Activated T-cell treated with anti-CD3 and anti-CD28 coated beads for 24 hours (primary cell): ENCODE measurements at places on chromosomes 5 and 9.

- no peak for DNase-seq
Measured at GRCh38 chr9:14908295-14909180, 1.7 kb downstream of the FREM1 start.

DNA sequence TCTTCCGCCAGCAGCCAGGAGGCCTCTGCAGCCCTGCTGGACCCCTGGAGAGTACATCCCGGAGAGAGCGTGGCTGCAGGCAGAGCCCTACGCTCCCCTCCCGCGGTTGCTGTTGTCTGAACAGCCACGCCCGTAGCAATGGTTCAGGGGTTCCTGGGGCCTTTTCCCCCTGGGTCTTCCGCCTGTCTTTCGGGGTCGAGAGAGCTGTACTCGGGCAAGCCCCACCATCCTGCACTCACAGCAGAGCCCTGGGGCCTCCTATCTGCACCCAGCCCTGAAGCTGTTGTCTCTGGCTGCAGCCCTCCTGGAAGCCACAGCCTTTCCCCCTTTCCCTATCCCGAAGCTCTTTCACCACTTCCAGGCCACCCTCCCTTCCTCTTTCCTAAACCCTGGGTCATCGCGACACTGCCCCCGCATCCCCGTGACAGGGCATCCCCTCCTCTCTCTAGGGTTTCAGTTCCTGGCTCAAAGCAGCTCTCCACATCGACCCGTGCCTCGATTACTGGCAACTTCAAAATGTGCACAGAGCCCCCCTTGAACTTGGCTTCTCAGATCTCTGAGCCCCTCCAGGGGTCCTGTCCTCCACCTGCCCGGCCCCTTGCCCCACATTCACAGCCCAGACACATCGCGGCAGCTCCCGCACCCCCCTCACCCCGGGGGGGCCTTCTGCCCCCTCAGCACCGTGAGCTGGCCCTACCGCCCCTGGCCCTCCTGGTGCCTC lies 43.9 kb upstream of the CEP72 start:
- DNase-seq = no peak

DNA sequence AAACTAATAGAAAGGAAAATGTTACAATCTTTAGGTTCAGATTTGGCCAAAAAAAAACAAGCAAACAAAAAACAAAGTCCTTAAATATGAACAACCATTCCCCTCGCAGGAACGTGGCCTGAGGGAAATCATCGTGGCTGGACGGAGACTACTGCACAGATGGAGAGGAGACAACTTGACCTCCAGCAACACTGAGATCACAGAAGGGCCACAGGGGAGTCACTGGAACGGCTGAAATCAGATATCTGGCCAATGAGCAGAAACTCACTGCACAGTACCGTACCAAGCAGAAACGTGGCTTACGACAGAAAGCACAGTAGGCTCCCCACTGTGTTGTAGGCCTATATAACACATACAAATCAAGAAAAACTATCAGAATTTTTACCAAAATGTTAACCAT lies 27.7 kb downstream of the CAMSAP1 start:
- DNase-seq = no peak

DNA sequence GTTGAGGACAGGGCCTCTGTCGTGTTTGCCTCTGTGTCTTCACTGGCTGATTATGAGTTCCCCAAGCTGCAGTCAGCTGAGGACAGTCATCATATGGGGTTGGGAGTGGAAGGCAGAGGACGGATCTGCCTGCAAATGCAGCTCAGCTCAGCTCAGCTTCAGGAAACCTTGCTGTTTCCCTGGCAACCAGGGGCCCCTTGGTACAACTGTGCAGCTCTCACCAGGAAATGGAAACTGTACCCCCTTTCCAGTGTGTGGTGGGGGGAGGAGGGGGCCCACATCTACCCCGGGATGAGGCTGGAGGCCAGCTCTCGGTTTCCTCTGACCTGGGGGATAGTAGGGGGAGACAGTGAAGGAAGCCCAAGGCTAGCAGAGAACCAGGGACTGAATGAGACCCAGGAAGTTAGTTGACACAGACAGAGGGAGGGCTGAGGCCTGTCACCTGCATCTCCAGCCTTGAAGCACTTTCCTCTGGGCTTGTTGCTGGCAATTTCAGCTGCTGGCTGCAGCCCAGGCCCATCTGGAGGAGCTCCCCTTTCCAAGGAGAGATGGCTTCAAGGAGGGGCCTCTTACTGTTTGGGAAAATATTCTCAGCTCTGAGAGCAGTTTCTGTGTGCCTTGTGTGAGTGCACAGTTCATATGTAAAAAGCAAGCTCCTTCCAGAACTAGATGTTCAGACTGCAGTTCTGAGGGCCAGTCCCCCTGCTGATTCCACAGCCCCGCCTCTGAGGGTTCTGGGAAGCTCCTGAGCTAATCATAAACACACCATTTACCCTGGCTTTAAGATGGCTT lies 6.9 kb downstream of the ANXA6 start:
- peak; percentile 55 for DNase-seq

DNA sequence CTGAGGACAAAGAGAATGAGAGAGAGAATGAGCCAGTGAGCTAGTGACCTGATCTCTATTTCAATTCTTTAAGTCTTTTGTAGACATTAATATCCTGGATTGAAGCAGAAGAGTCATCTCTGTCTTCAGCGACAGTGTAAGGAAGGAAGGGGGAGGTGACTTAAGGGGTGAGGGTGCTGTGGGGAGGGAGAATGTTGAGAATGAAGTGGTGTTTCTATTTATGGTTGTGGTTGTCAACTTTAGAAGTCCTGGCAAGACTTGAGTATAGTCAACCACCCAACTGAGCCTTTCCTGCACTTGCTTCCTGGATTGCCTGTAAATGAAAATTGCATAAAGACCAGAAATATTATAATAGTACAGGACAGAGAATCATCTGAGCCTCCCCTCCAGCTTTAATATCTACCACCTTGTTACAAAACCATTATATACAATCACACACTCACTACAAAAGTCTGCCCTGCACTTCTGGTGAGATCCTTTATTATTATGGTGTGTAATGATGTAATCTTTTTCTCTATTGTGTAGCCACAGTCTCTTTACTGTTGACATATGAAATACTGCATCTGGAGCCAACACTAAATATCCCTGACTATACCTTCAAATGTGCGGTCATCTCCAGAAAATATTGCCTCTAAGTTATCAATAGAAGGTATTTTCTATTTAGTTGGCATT lies 91.7 kb downstream of the NTRK2 start:
- no peak for DNase-seq

DNA sequence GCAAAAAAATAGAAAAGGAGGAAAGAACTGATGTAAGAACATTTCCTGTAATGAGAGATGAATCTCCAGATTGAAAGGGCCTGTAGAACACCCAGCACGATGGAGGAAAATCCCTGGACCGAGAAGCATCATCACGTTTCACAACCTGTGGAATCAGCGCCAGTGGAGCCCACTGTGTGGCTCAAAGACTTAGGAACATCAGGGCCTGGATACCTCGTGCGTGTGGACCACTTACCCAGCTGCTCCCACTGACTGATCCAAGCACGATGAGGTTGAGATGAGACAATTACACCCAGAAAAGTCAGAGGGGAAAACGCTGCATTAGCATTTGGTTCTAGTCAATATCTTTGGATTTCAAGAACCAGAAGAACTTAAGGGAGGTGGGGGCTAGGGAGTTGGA lies 224.6 kb downstream of the SYK start:
- DNase-seq = no peak

GRCh38 chr5:172659570-172659908 lies 18.5 kb downstream of the NEURL1B start:
- no peak for DNase-seq

GRCh38 chr5:9617739-9618504 lies 12.2 kb downstream of the TAS2R1 start:
- no peak for DNase-seq

DNA sequence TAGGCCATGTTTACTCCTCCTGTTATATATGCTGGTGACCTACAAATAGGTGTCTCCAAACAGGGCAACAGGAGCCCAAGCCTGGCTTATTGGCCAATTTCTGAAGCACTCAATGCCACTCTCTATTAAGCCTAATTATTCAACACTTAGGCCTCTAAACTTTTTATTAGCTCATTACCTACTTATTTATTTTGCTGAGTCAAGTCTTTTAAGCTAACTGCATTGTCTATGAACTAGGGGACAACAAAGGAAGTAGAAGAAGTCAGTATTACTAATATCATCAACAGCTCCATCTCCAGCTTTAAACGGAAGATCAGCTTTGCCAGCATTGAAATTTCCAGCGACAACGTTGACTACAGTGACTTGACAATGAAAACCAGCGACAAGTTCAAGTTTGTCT lies 28.2 kb downstream of the GABRP start:
- DNase-seq = no peak

DNA sequence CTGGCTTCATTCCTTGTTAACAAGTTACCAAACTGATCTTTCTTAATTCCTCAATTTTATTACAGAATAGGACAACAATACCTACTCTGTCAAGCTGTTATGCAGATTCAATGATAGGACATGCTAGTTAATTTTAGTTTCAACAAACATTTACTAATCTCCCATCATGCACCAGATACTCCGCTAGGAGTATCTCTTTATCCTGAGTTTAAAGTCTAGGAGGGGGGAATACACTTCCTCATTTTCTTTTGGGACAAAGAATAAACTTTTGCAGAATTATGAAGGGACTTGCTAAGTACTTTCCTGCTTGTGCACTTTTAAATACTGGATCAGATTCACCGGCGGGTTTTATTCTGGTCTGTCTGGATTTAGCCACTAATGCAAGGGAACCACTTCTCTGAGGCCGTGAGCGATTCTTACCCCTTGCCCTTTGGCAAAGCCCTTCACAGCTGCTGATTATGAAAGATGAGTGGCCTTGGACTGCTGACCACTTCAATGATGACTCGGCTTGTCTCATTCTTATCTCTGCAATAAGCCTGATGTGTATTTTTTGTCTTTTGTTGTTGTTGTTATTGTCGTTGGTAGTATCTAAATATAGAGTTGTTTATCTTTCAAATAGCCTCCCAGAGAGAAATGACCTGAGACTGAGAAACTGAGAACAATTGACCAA lies 73.9 kb downstream of the RMI1 start:
- no peak for DNase-seq

GRCh38 chr9:133874060-133874657 lies 118.0 kb downstream of the VAV2 start:
- no peak for DNase-seq

DNA sequence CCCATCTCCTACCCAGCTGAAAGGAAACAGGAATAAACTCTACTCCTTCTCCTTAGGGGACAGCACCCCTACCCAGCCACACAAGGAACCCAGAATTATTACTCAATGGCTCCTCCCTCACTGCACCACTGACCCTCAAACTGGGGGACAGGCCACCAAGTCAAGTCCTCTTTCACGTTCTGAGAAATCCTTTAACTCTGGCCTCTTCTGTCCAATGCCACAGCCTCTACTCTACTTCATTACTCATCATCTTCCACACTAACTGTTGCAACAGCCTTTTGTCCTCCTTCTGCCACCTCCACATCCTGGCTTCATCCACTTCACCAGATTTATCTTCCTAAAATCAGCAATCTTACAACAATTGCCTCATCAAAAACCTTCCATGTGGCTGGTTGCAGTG lies 6.8 kb downstream of the TTC39B start:
- no peak for DNase-seq

GRCh38 chr5:170010595-170010994 lies 30.3 kb upstream of the INSYN2B start:
- no peak for DNase-seq

DNA sequence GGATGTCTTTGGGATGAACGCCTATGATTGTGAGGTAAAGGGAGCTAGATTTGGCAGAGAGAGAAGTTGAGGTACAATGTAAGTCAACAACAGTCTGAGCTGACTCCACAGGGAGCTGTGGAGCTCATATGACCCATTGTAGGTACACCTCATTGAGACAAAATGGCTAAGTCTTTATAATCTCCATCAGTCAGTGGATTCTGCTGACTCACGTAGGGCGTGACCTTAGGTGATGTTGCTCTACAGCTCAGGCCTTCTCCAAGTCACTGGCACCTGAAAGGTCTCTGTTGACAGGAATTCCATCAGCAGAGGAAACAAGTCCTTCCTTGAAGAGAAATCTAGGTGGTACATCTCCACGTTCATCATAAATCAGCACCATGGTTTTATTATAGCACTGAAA lies 118.2 kb upstream of the PRR16 start:
- DNase-seq = no peak

DNA sequence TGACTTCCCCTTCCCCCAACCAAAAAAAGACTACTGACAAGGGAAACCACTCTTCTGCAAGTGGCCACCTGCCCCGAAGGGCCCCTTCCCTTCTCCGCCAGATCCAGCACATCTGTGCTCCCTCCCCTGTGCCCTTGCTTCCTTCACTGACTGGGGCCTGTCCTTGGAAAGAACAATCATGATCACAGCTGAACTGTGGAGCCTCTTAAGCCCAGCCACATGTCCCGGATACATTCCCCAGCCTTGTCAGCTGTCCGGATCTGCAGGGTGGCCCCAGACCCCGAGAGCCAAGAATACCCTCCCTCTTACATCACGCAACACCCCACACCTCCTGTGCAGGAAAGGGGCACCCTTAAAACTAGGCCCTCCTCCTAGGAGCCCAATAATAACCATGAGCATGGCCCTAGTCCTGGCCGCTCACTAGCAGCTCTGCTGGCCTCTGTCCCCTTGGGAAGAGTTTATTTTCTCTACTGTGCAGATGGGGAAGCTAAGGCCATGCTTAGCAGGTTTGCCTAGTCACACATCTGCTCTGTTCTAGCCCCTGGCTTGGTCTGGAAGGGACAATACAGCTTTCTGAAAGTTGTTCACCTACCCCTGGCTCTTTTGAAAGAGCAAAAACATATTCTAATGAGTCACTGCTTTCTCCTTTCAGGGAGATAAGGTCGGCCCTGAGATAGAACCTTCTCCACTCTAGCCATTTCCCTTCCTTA lies 3.8 kb downstream of the SPRY4 start:
- DNase-seq = no peak

DNA sequence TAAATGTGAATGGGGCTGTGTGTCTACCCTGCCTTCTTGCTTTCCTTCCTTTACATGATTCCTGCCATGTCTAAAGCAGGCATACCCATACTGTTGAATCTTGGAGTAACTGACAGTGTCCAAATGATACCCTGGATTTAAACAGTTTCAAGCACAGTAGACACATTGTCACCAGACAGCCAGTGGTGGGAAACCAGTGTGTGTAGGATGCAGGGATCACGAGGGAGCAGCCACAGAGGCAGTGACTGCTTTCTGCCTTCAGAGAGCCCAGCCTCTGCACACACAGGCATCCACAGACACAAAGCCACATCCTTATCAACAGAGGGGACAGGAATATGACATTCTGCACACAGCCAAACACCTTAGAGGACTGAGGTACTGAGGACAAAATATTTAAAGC lies 184.2 kb upstream of the TBCA start:
- DNase-seq = no peak

GRCh38 chr5:97095318-97095732 lies 47.1 kb downstream of the LIX1 start:
- DNase-seq = no peak
